CD4-positive, alpha-beta T cell treated with Interleukin-4 for 1 hour (primary cell): ENCODE measurements at places on chromosomes 2 and 18.

- peak; percentile 19 for DNase-seq
Measured at GRCh38 chr2:19361325-19361990, 3.0 kb upstream of the OSR1 start.

- no peak for DNase-seq
Measured at GRCh38 chr2:216235462-216235861, 126.3 kb downstream of the XRCC5 start.

DNA sequence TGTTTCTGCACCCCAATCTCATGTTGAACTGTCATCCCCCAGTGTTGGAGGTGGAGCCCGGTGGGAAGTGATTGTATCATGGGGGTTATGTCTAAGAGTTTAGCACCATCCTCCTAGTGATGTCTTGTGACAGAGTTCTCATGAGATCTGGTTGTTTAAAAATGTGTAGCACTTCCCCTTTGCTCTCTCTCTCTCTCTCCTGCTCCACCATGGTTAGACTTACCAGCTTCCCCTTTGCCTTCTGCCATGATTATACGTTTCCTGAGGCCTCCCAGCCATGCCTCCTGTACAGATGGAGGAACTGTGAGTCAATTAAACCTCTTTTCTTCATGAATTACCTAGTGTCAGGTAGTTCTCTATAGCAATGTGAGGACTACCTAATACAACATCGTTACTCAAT lies 396.9 kb upstream of the LRATD1 start:
- DNase-seq: no peak

DNA sequence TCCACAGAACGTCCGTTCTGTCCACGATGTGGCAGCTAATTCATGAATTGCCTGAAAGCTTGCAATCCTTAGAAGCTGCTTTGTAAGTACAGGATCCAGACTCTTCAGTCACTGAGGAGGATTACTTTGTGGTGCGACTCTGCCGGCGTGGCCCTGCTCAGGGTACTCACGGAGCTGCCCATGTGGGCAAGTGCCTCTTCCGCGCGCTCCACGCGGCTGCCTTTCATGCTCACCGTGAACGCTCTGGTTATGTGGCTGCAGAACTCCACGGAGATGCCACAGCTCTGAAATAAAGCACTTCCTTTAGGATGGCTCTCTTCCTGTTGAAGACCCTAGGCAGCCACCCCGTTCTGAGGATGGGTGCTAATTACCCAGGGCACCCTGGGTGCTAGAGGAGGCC lies 31.0 kb downstream of the RMC1 start:
- no peak for DNase-seq

- DNase-seq: no peak
Measured at GRCh38 chr18:27719680-27720079, 457.2 kb downstream of the CDH2 start.

- DNase-seq: no peak
Measured at GRCh38 chr18:50727721-50728471, 91.9 kb downstream of the MRO start.

DNA sequence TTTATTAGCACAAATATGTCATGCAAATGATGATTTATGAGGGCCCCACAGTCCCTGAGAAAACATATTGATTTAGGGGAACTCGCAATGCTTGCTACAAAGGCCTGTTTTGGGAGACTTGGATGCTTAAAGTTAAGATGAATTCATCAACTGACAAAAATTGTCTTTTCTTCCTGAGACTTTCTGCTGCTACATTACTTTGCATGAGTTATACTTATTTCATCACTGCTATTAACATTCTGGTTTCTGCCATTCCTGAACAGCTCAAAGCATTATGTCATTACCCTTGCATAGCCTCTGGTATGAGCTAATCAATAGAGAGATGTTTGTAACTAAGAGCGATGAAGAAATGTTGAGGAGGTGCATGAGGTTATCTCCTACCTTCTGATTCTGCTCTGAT lies 74.4 kb downstream of the SOX11 start:
- DNase-seq: no peak

- DNase-seq: no peak
Measured at GRCh38 chr2:191687867-191688266, 9.9 kb downstream of the NABP1 start.

- no peak for DNase-seq
Measured at GRCh38 chr2:126781206-126781605, 117.5 kb upstream of the TEX51 start.
